NCI-H1092 (cell line): ENCODE measurements at places on chromosomes 7 and 10.

GRCh38 chr10:28242555-28243204 is 60.2 kb downstream of the MPP7 start:
- no peak for DNase-seq

- no peak for DNase-seq
Observed at GRCh38 chr7:99422625-99423024, 13.9 kb downstream of the BUD31 start.

- DNase-seq, result no peak
Observed at GRCh38 chr7:47715631-47716068, 133.7 kb upstream of the TNS3 start.

GRCh38 chr7:92639213-92639896 is 49.2 kb upstream of the FAM133B start:
- no peak for DNase-seq

DNA sequence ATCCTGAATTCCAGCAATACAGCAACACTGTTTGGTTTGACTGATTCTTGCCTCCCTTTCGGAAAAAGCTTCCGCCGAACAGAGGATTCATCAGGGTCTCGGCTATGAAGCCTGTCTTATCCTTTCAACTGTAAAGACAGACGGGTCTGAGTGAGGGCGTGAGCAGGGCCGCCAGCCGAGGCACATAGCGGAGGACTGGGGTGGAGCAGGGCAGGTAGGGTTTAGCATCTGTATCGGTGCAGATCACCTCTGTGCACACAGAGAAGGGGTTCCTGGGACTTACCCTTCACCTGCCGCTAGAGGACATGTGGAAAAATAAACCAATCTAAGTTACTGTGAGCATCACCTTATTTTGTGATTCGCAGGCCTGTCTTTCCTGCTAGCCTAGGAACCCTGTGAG is 656.9 kb upstream of the FOXK1 start:
- no peak for DNase-seq

DNA sequence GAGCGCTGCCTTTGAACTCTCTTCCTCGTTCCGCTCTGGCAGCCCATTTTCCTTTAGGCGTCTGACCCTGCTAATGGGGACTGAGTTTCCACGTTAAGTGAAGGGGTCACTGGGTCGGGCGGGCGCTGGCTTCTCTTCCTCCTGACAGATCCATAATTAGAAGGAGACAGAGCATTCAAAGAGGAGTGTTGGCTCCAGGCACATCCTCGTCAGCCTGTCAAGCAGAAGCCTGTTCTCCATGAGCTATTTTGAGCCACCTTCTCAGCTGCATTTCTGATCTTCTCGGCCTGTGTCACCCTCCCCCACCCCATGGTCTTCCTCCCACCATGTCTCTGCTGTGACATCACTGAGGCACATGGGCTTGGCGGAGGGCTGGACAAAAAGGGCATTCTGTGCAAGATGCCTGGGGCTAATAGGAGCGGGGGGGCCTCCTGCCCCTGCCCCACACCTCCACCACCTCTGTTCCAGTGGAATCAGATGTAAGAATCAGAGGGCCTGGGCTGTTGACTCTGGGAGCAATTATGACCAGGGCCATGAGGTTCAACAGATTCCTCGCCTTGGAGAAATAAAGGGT is 248.1 kb downstream of the PLXNA4 start:
- DNase-seq, result no peak
